ENCODE measurements at places on chromosomes 3 and 15.

GRCh38 chr15:66063147-66063546, 190.4 kb downstream of the MEGF11 start:
- no peak for DNase-seq

DNA sequence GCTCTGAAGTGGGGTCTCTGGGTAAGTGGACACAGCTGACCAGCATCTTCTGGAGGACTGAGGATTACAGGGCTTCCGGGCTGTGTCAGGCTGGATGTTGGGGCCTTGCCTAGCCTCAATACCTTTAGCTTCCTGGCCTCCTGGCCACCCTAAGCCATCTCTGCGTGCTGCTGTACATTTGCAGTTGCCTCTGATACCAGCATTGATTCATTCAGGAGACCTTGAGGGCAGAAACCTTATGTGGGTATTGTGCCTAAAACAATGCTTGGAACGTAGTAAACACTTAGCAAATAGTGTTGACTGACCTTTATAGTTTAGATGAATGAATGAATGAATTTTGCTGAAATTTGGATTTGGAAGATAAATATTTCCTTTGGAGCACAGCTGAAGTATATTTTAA, 97.0 kb downstream of the FLNB start:
- DNase-seq: no peak

GRCh38 chr15:58297639-58298038, 134.2 kb upstream of the LIPC start:
- DNase-seq: no peak

DNA sequence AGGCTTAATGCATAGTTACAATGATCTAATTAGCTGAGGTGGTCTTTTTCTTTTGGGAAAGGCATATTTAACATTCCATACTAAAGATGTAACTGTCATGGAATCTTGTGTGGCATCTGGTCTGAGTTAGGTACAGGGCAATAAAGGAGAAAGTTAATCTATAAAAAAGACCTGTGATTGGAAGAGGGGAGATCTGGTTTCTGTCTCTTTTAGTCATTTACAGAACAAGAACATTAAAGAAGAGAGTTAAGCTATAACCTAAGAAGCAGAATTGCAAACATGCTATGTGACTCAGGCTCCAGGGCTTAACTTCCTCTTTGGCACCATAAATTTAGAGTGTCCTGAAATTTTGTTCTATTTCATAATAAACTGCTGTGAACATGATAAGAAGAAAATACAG, 47.2 kb upstream of the MME start:
- DNase-seq: no peak

- no peak for DNase-seq
These were observed 280.4 kb downstream of the KLF13 start for GRCh38 chr15:31606931-31607497.

DNA sequence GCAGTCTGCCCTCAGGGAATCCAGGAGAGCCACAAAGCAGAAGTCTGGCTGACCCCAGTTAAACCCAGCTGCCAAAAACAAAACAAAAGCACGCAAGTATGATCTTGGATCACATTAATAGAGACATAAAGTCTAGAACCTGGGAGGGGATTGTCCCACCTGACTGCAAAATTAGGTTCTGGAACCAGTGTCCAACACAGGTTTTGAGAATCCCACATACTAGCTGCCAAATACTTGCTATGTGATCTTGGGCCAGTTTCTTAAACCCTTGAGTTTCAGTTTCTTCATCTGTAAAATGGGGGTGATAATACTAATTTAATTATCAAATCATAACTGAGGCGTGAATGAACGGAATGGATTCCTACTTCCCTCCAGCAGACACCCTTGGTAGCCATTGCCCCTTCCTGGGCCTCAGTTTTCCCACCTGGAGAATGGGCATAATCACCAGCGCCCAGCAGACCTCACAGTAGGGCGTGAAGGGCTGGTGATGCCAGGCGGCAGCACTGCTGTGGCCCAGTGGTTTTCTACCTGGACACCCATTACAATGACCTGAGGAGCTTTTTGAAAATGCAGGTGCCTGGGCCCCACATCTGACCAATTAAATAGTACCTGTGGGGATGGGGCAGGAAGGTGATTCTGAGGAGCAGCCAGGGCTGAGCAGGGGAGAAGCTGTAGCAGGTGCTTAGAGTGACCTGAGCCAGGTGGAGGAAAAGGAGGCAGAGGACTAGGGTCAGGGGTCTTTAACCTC, 32.2 kb downstream of the GRIP2 start:
- DNase-seq: no peak

- DNase-seq: no peak
These were observed 1.4 kb upstream of the WNT5A start for GRCh38 chr3:55488398-55489055.

GRCh38 chr15:45185903-45186770, 1.6 kb downstream of the SHF start:
- DNase-seq: no peak

- DNase-seq: no peak
These were observed 77.1 kb upstream of the MFGE8 start for GRCh38 chr15:88990185-88990679.

- DNase-seq: no peak
These were observed 205.7 kb downstream of the UACA start for GRCh38 chr15:70557521-70558258.

- DNase-seq: no peak
These were observed 58.7 kb upstream of the PLXND1 start for GRCh38 chr3:129665024-129665768.

GRCh38 chr3:192892981-192893700, 24.5 kb downstream of the MB21D2 start:
- DNase-seq: peak; percentile 51

- DNase-seq: no peak
These were observed 26.3 kb downstream of the GABRR3 start for GRCh38 chr3:98008855-98009254.

DNA sequence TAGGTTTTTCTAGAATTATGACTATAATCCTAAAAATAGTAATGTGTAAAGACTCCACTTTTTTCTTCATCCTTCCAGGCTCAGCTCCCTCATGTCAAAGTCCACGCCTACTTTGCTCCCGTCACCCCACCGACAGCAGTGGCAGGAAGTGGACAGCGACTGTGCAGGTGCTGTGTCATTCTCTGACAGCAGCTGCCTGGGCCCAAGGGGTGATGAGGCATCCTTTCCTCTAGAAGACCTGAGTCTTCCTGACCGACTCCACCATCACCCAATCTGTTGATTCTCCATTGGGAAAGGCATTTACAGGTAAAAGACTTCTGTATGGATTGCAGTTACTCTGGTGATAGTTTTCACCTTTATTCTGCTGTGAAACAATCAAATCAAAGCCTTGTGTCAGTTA, 54.8 kb downstream of the UBP1 start:
- DNase-seq: peak; percentile 20

GRCh38 chr15:36256404-36256807, 323.0 kb upstream of the CDIN1 start:
- no peak for DNase-seq

DNA sequence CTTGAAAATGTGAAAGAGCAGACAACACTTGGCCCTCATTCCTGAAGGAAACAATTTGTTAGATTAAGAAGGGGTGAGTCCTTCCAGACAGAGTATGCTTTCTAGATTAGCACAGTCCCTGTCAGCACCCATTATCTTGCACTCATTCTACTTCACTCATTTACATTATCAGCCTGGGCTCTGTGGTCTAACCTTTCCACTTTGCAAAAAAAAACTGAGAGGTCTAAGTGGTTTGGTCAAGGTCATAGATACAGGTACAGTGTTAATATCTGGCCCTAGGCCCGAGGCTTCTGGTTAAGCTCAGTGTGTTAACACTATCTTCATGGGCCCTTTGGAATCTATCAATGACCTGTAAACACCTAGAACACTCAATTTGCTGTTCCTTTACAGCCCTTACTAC, 123.4 kb upstream of the LRRN1 start:
- DNase-seq: no peak

DNA sequence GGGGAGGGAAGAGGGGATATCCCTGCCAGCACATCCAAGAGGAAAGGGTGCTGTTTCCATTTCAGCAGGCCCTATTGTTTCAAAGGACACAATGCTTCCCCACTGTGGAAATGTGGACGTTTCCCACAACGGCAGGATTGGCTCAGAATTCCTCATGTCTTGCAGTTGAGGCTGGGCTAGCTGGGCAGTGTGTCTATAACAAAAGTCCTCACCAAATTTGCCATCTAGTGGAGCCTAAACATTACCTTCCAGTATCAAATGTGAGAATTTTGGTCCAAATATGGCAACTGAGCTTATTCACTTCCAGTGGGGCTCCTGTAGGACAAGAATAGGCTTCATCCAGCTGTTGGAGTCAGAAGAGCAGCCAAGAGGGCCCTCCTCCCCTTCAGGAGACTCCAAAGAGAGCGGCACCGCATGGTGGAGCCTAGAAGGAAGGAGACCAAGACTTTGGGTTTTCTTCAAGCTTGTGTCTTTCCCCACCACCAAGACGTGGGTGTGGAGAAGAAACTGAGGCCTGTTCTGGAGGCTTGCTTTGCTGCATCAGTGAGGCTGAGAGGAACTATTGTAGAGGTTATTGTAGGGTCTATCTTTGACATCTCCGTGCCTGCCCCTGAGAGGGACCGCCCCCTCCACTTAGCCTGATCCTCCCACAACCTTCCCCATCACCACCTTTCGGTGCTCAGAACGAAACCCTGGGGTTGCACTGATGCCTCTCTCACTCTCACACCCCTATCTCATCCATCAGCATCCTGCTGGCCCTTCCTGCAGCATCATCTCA, 45.3 kb upstream of the SLCO2A1 start:
- no peak for DNase-seq

DNA sequence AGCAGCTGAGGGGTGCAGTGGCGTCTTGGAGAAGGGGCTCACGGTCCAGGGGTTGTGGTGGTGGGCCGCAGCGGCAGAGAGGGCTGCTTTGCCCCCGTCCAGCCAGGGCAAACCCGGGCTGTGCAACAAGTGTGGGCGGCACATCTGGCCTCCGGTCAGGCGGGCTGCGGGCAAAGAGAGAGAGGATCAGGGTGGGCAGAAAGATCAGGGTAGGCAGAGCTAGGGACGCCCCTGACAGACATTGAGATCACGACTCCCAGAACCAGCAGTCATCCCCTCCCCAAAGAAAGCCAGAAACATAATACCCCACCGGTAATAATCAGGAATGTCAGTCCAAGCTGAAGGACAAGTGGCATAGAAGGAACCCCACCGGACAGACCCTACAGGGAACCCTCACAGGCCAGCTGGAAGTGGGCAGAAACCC, 6.8 kb downstream of the GATA2 start:
- no peak for DNase-seq

DNA sequence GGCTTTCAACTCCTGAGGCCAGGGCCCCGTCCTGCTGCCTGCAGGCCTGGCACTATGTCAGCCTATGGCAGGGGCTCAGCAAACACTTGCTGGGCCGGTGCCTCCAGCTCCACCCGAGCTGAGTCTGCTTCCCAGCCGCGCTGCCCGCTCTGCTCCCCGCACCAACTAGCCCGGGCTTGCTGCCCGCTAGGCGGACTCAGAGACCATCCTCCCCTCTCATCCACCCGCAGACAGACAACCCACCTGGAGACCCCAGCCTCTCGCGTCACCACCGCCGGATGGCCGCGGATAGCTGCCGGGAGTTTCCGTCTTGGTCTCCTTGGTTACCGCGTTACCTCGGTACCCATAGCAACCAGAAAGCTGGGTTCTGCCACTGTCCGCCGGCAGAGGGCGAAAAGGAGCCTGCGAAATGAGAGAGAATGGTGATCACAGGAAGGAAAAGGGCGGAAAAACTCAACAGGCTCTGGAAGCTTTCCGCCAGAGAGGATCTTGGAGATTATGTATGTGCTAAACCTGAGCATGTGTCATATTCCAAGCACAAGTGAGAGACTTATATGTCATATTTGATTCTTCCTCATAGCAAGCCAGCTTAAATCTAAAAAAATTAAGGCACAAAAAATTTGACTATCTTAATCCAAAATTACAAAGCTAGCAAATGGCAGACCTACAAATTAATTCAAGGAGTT, at the start of gene ZBBX:
Gene ZBBX (minus strand): TSS at position 294 of the 686 bp plus-strand sequence. CDS start 7,396 bp downstream, outside the sequence.
- DNase-seq: peak; percentile 78

GRCh38 chr3:4829031-4829394, 150.2 kb upstream of the BHLHE40 start:
- no peak for DNase-seq

GRCh38 chr3:10702961-10703740, 112.9 kb upstream of the SLC6A11 start:
- peak; percentile 4 for DNase-seq

GRCh38 chr3:72111265-72112205, 326.6 kb upstream of the PROK2 start:
- no peak for DNase-seq

DNA sequence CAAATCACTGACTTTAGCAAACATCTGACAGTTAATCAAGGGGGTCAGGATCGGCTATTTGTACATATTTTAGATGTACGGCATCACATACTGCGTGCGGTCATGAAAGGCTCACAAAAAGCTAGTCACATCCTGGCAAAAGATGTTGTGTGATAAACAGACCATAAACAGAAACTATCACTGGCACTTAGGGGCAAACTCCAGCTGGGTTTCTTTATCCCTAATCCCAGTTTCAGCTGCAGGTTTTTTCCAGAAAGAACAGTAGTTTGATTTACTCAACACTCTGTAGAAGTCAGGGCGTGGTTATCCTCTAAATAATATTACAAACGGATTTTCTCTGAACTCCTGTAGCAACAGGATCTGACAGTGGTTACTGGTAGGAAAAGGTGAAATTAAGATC, 112.4 kb upstream of the BHLHE40 start:
- no peak for DNase-seq

DNA sequence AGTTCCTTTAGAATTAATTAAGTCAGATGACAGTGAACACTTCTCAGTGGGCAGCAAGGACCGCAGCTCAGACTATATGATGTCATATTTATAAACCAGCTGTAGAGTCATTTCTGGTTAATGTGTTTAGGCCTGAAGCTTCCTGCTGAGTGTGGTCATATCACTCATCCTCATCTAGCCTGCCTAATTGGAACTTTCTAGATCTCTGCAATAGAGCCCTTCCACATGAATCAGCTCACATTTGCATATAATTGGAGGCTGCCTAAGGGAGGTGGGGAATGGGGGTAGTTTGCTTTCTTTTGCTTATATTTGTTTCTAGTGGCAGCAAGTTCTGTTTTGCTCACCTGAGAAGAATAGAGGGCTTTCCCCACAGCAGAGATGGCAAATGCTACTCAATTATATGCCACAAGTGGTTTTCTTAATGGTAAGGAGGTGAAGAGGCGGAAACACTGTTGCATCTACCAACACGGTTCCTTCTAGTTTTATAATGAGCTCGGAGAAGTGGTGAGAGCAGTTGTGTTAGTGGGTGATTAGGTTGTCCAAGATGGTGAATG, 148.1 kb downstream of the KLHL25 start:
- DNase-seq: peak; percentile 13

GRCh38 chr3:12931273-12931905, 90.0 kb upstream of the RPL32 start:
- no peak for DNase-seq

DNA sequence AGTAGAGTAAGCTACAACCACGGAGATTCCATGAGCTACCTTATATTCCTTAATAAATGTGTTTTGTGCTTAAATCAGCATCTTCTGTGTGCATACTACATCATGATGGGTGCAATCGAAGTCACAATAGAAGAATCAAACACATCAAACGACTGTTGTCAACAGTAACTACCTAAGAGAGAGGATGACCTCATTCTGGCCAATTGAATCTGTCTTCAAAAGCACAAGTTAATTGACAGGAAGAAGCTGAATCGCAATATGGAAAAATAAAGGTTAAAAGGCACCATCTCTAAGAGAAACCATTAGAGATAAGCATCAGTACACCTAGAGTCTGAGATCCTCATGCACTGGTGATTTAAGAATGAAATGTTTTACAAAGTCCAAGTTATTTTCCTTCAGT, 39.0 kb downstream of the CD200R1L start:
- no peak for DNase-seq
